ENCODE measurements at places on chromosomes 13 and 19. TPM values are rescaled to one million over a fixed set of nuclear protein-coding genes. Genes with fewer than 3 reads are reported as not detected.

CFD gene
- total RNA-seq: 0.50 TPM

BCAM gene
- total RNA-seq: 114 TPM

GRCh38 chr13:56718791-56719190 is 421.9 kb upstream of the PRR20A start:
- DNase-seq: no peak

- no peak for DNase-seq
Observed at GRCh38 chr19:17826508-17827056, 5.3 kb upstream of the INSL3 start.

DNA sequence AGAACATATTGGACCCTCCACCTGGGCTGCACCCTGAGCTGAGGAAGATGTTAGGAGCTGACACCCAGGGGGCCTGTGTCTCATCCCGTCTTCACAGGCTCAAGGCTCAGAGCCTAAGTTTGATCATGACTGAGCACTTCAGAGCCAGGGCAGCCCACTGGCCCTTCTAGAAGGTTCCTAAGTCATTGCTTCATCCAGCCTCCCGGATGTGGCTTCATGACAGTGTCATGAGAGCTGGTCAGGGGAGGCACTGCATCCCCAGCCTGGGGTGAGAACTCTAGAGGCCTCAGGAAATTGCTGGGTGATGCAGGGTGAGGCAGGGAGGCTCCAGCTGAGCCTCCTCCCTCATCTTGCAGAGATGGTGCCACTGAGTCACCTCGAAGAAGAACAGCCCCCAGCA is 24.9 kb upstream of the PIK3R2 start:
- no peak for DNase-seq

DNA sequence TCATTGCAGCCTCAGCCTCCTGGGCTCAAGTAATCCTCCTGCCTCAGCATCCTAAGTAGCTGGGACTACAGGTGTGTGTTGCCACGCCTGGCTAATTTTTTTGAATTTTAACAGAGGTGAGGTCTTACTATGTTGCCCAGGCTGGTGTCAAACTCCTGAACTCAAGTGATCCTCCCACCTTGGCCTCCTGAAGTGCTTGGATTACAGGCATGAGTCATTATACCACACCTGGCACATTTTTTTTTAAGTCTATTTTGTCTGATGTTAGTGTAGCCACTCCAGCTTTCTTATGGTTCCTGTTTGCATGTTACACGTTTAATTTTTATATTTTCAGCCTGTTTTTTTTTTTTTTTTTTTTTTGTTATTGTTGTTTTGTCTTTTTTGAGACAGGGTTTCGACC is 24.8 kb downstream of the KDM4B start:
- DNase-seq: no peak

Data from mammary epithelial cell (primary cell).